ENCODE measurements at places on chromosomes 11 and 22. TPM values are rescaled to one million over a fixed set of nuclear protein-coding genes. Genes with fewer than 3 reads are reported as not detected.
A peak's percentile ranks its signal among the peaks of the same experiment; 100 is the strongest.

GRCh38 chr11:102263379-102264003 lies 53.8 kb upstream of the BIRC3 start:
- DNase-seq, result no peak

RIC3 gene
- total RNA-seq, result 10.2 TPM

- DNase-seq, result no peak
Measured at GRCh38 chr22:26054841-26055605, 114.2 kb upstream of the SEZ6L start.

GRCh38 chr11:84106541-84106940 lies 820.4 kb upstream of the CCDC90B start:
- DNase-seq, result no peak

GRCh38 chr11:12461516-12461915 lies 84.1 kb downstream of the PARVA start:
- DNase-seq, result no peak

- DNase-seq, result no peak
Measured at GRCh38 chr11:75834728-75835127, 19.7 kb downstream of the UVRAG start.

KCNJ11 gene
- 1.3 TPM for total RNA-seq

MMP7 gene
- 333 TPM for total RNA-seq

PARVA gene
- 45.9 TPM for total RNA-seq

DNA sequence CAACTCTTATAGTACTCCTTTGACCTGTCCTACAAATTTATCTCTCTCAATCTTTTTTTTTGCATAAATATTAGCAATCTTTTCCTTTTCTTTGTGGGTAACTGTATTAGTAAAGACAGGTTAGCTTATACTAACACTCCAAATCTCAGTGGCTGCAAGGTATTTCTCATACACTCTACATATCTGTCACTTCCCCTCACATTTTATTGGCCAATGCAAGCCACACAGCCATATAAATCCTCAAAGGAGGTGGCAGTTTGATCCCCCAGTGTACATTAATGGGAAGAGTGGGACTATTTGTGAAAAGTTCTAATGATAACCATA lies 42.6 kb upstream of the EED start:
- DNase-seq, result no peak

GRCh38 chr11:28981381-28981780 lies 873.2 kb downstream of the METTL15 start:
- DNase-seq, result no peak

DNA sequence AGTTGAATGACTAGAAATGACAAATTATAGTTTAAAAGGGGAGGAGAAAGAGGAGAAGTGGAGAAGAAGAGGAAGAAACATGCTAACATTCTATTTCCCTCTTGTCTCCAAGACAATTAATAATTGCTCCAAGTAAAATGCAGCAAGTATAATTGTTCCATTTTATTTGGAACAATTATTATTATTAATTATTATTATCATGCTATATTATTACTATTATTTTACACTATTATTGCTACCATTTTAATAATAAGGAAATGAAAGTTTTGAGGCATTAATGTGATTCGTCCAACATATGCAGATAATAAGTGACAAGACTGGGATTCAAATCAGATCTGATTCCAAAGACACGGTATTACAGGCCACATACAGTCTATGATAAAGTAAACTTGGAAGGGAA lies 293.6 kb upstream of the ZC3H12C start:
- DNase-seq, result no peak

DNA sequence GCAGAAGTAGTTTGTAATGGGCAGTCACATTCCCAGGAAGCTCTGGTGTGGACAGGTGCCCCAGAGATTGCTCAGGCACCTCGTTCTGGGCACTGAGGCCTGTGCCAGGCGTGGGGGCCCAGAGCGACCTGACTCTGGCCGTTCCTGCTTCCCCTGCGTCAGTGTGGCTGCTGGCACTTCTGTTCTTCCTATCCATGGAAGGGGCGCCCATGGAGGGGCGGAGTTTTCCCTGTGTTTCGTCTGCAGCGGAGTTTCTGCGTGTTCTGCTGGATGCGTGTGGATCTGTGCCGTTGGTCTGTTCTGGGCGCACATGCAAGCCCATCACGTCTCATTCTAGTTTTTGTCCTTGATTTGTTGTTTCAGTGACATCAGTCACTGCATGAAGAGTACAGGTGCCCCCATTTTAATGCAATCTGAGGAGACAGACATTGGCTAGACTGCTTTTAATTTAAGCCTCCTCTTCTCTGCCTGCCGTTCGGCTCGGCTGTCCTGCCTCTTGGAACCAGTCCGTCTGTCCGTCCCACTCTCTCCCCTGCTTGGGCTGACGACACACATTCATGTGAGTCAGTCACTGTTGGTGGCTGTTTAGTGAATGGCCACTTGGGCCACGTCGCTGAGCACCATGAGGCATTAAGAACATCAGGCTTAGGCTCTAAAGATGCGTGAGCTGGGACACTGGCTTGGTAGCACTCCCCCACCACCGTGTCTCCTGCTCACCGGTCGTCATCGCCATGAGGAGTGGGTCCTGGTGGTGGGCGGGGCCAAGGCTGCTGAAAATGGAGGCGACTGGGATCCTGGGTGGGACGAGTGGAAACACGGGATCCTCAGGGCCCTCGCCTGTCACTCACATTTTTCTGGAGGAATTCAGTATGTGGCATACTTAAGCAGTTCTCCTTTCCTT lies 255.8 kb downstream of the TBC1D22A start:
- no peak for DNase-seq

OR2D2 gene
- total RNA-seq, result 0.38 TPM

DNA sequence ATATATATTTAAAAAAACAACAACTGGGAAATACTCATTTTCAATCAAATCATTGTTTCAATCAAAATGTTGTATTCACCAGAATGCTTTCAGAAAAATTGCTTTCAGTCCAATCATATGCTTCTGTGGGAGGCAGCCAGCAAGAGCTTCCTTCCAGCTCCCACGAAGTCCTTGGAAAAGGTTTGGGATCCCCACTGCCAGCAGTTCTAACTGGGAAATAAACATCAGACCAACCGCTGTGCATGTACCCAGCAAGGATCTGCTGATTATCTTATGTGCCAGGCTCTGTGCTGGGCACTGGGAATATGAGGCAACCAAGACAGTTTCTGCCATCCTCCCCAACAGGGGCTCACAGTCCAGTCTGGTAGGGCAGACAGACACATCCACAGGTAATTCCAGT lies 10.8 kb downstream of the RPS13 start:
- DNase-seq, result no peak

DNA sequence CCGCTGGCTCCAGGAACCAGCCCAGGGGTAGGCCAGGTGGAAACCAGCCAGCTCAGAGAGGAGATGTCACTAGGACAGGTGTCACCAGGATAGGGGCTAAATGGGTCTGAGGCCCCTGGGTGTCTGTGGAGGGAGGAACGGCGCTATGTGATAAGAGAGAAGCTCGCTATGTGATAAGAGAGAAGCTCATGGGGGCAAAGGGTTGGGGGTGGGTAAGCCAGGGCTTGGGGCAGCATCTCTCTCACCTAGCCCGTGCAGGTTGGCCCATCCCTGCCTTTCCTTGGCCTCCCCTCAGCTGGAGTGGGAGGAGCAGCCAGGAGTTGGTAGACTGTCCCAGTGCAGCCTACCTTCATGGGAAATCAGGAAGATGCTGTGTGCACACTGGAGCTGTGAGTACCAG lies 26.5 kb upstream of the SUSD2 start:
- no peak for DNase-seq

- DNase-seq, result peak; percentile 38
Measured at GRCh38 chr11:46649180-46649738, 31.9 kb downstream of the ATG13 start.

DNA sequence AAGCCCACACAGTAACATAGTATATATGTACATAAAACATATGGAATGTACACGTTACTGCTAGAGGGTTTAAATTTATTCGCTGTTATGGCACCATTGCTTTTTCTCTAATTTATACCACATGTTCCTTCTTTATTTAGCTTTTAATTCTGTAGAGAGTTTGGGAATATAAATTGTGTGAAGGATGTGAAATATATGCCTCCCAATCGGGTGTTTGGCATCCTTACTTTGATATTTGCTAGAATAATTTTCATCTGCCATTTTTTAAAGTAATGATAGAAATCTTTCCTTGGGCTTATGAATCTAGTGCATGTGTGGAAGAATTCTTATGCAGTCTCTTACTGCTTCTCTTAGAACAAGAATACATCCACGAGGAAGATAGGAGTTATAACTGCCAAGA lies 509.8 kb upstream of the RAG2 start:
- no peak for DNase-seq

- no peak for DNase-seq
Measured at GRCh38 chr22:22942511-22943329, 55.1 kb downstream of the IGLL5 start.

DNA sequence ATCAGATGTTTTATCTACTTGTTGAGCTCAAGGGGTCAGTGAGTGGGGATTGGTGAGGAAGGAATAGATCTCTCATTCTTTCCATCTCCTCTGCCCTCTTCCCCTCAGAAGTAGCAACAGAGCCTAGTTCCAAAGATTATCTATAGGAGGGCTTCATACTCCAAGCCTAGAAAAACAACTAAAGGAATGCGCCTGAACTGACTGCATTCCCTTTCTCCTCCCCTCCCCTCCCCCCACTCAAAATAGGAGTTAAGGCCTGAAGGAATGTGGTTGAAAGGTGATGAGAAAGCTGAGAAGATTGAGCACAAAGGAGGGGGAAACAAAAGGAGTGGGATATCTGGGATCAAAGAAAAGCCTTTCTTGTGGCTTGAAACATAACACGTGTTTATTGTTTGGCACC lies 10.5 kb downstream of the EMSY start:
- DNase-seq, result no peak

- DNase-seq, result peak; percentile 43
Measured at GRCh38 chr11:71446942-71447688, 1.1 kb downstream of the DHCR7 start.
